ENCODE measurements at places on chromosomes 11 and 22.

GRCh38 chr11:117017456-117017855, 80.8 kb downstream of the SIK3 start:
- DNase-seq: no peak

DNA sequence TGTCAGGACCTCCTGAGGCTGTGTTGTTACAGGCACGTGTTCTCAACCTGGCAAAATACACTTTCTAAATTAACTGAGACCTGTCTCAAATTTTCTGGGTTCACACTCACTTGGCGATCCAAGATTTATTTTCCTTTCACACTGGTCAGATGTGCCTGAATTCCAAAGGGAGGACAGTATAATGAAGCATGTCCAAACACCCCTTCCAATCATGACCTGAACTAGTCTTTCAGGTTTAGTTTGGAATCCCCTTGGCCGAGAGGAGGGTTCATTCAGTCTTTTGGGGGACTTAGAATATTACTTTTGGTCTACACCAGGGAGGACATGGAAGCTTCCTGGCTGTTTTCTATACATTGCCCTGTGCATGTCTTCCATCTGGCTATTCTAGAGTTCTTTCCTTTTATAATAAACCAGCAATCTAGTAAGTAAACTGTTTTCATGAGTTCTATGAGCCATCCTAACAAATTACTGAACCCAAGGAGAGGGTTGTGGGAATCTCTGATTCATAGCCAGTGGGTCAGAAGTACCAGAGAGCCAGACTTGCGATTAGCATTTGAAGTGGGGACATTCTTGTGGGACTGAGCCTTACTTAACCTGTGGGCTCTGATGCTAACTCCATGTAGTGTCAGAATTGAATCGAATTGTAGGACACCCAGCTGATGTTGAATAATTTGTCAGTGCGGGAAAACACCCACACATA, 14.8 kb upstream of the TMEM216 start:
- DNase-seq: no peak

GRCh38 chr11:17382046-17382728, 6.3 kb downstream of the KCNJ11 start:
- DNase-seq: no peak

DNA sequence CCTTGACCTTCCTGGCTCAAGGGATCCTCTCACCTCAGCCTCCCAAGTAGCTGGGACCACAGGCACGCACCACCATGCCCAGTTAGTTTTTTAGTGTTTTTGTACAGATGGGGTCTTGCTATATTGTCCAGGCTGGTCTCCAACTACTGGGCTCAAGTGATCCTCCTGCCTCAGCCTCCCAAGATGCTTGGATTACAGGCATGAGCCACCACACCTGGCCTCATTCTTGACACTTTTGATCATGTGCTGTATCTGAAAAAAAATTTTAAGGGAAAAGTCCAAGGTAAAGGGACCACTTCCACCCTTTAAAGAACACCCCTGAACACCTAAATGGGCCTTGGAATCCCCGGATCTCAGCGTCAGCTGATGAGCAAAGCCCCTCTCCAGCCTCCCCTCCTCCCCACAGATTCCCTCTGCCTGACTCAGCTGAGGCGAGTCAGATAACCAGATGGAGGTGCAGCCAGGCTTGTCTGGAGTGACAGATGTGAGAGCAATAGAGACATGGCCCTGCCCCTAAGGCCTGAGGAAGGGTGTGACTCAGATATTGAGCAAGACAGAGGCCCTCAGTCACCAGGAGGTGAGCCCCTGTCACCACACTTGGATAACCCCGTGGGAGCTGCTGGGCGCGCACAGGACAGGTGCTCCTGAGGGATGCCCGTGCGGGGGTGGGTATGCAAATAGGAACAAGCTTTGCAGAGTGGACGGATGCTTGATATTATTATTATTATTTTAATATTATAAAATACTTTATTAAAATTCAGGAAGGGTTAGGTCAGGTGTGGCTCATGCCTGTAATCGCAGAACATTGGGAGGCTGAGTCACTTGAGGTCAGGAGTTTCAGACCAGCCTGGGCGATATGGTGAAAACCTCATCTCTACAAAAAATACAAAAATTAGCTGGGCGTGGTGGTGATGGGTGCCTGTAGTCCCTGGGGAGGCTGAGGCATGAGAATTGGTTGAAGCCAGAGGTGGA, 5.0 kb upstream of the CCDC88B start:
- DNase-seq: peak; percentile 93

GRCh38 chr22:30021881-30022619, 58.2 kb upstream of the HORMAD2 start:
- DNase-seq: no peak

DNA sequence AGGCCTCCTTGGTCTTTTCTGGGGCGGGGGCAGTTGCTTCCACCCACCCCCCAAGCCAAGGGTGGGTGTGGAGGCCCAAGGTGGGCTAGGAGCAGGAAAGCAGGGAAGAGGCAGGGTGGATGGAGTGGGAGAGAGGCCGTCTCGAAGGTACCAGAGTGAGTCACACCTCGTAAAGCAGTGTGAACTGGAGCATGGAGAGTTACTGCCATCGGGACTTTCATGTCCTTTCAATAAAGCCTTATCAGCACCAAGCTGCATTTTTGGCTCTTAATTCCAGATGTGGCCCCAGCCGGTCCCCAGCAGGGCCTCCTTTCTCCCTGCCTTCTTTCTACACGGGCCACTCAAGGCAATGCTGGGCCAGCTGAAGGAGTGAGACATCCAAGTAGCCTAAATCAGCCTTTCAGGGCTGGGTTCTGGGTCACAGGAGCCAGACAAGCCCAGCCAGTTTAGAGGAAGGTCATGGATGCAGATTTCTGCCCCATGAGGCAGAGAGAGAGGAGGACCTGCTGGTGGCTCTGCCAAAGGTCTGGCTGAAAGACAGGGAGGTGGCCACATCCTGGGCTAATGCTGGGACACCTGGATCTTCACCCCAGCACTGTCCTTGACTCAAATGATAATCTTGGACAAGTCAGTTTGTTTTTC, 59.0 kb upstream of the CD82 start:
- no peak for DNase-seq
